ENCODE measurements at places on chromosomes 5 and 9. TPM values are rescaled to one million over a fixed set of nuclear protein-coding genes. Genes with fewer than 3 reads are reported as not detected.

DNA sequence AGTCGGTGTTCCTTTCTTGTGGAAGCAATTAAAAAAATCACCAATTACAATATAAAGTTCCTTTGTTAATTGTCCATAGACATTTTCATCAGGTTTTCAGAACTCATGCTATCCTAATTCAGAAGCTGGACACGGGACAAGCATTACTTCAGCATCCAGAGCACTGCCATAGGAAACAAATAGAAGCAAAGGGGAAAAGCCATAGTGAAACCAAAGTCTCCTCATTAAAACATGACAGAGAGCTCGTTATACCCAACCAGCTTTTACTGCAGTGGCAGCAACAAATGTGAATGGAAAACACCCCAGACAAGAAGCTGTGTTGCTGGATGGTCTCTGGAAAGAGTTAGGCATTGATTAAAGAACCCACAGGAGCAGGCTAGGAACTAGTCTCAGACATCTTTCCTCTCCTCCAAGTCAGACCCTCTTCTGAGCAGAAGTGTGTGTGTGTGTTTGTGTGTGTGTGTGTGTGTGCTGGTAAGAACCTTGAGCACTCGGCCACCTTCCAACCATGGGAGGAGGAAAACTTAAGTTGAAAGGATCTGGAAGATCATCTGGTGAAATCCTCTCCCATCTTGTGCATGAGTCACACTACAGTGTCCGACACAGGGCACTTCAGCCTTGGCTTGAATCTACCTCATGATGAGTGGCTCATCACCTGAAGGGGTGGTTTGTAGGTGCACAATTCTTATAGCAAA, 162.6 kb upstream of the ADAMTS16 start:
- no peaks in the 10 kb centered on the region for H3K4me1 ChIP-seq
- no peaks in the 10 kb centered on the region for H3K36me3 ChIP-seq
- no peak overlapping the region for H3K27ac ChIP-seq
- H3K4me3 ChIP-seq = no peak overlapping the region

ITK gene
- 225 TPM for total RNA-seq

GRCh38 chr5:117615226-117615625, 1040.6 kb upstream of the SEMA6A start:
- no peaks in the 10 kb centered on the region for H3K4me1 ChIP-seq
- H3K4me3 ChIP-seq = no peak overlapping the region
- H3K27me3 ChIP-seq = no peaks in the 10 kb centered on the region
- no peaks in the 10 kb centered on the region for H3K36me3 ChIP-seq
- no peak for DNase-seq

GRCh38 chr5:40681363-40682153, 1.8 kb downstream of the PTGER4 start:
- H3K4me3 ChIP-seq = peak overlapping the region; percentile 100
- peaks cover 64% of the 10 kb centered on the region for H3K36me3 ChIP-seq
- peak; percentile 85 for DNase-seq
- peaks cover 47% of the 10 kb centered on the region for H3K4me1 ChIP-seq

FANCC gene
- 30.5 TPM for total RNA-seq

DNA sequence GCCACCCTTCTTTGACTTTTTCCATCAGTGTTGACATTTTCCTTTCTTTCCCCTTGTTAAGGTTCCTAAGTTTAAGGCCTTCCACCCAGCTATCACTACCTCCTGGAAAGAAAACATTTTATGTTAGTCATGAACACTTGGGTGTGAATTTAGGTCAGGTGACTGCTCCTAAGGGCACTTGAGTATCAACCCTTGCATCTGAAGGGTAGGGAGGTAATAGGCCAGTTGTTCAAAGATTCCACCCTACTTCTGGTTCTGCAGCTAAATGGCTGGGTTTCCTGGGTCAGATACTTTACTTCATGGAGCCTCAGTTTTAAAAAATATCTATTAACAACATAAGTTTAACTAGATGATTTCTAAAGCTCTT, 49.1 kb upstream of the OSMR start:
- no peaks in the 10 kb centered on the region for H3K36me3 ChIP-seq
- no peak overlapping the region for H3K27ac ChIP-seq
- H3K27me3 ChIP-seq = peaks cover 17% of the 10 kb centered on the region

- H3K27me3 ChIP-seq = peaks cover 9% of the 10 kb centered on the region
- no peak for DNase-seq
These were observed 128.0 kb upstream of the MSX2 start for GRCh38 chr5:174596429-174596828.
